ENCODE measurements at places on chromosomes 2 and 18.

- DNase-seq = no peak
Observed at GRCh38 chr2:226207671-226208070, 591.9 kb downstream of the IRS1 start.

DNA sequence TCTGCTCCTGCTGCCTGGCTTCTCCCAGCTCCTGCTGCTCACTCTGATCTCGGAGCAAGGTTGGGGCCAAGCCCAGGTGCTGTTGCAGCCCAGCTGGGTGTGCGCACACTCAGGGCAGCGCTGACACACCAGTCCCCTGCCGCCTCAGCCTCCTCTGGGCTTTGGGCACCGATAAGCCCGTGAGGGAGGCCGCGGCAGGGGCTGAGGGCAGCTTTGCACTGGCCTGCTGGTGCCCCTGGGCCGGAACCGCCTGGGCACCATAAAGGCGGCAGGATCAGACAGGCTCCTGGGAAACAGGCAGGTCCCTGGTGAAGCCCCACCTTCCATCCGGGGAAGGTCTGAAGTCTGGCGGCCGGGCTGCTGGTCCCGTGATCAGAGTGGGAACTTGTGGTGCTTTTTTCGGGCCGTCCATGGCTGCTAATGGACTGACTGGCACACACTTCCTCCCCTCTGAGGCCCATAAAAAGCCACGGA is 14.1 kb upstream of the EML6 start:
- DNase-seq = no peak

DNA sequence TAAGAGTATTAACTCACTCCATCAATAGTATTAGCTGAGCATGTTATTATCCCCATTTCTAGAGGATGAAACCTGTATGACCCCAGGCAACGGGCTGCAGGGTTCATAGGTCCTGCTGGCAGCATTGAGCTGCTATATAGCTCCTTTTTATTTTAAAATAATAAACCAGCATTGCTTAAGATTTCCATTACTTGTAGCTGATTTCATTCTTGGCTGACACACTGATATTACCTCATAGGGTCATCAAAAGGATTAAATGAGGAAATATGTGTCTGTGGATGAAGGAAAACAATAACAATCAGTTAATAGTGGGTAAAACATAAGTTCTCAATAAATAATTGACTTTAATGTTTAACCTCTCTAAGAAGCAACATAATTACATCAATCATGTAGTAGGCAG is 48.3 kb upstream of the NRP2 start:
- DNase-seq = no peak

GRCh38 chr18:44789710-44790109 is 109.0 kb downstream of the SETBP1 start:
- no peak for DNase-seq

- no peak for DNase-seq
Observed at GRCh38 chr18:77486985-77487384, 237.3 kb downstream of the GALR1 start.

DNA sequence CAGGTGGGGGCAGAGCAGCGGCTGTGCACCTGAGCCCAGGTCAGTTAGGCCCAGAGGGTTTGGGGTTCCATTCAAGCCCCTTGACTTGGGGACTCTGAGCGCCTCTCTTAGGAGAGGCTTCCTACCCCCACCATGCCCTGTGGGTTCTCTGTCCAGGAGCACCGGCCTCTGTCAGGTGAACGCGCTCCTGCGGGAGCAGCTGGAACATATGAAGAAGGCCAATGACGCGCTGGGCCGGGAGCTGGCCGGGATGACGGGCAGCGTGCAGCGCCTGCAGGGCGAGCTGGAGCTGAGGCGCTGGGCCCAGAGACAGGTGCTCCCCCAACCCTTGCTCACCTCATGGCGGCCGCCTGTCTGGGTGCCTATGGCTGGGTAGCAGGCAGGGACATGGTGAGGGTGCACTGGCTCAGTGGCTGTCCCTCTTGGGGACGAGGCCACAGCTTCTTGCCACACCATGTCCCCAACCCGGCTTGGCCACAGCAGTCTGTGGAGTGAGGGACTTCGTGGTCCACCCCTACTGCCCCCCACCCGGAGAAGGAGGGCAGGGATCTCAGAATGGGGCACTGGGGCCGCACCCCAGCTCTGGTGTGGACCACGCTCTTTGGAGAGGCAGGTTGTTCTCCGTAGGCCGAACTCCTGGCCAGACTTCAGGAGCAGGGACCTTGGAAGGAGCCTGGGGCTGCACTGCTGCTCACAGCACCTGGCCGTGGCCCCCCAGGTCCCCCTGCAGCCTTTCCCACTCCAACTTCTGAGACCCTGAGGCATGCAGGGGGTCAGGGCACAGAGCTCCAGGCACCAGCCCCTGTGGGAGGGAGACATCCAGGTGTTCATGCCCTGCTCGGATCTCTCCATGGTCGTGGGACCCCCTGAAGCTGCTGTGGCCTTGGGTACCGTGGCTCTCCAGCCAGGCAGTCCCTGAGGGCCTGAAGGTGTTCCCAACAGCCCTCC is 19.7 kb downstream of the CROCC2 start:
- DNase-seq = no peak

DNA sequence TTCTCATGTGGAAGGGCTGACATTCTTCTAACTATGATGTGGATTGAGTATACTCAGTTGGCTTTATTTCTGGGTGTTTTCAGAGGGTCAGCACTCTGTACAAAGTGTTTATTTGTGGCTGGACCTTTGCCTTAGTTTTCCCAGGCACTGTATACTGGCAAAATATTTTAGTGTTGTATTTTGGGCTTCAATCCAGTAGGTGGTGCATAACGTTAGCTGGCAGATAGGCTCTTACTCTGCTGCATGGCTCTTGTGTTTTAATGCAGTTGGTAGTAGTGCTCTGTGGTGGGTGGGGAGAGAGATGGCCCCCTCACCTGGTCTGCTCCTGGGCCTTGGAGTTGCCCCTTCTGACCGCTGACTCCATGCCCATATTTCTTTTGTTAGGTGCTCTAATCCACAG is 75.6 kb upstream of the REG3A start:
- no peak for DNase-seq

GRCh38 chr18:46297621-46298020 is 193.4 kb downstream of the HAUS1 start:
- no peak for DNase-seq

DNA sequence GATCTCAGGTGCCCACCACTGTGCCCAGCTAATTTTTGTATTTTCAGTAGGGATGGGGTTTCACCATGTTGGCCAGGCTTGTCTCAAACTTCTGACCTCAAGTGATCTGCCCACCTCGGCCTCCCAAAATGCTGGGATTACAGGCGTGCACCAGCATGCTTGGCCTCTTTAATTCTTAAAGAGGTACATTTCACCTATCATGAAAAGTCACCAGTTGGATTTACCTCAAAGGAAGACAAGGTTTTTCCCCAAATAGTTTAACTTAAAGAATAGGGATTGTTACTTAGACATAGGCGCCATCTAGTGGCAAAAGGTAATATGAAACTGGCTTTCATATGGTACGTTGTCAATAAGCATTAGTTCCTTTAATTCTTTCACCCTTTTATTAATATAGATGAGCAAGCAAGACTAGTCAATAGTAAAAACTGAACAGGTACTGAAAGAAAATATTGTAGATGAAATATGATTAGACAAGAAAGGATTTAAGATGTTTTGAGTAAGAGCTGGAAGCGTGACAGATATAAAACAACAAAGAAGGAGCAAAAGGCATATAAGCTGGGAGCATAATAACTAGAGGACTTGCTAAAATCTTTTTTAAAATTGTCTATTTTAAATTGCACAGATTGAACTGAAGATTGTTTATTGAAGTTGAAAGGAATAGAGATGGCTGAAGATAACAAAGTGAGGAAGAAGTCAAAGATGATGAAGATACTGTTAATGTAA is 35.0 kb upstream of the PSMD14 start:
- DNase-seq = peak; percentile 32

DNA sequence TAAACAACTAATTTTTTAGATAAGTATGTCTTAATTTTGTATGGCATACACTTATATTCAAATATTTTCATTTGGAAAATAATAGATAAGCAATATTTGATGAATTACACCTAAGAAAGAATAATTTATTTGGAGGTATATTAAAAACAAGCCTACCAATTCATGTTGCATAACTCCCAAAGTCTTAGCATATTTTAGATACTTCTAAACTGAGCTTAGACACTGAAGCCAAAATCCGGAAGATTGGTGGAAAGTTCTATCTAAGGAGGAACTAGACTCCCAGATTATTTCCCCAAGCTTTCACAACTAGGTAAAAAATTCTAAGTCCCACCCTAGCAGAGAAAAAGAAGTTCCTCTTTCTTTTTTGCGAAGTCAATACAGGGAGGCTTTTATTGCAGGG is 221.0 kb upstream of the MMADHC start:
- DNase-seq = no peak

GRCh38 chr18:56593906-56594305 is 44.5 kb downstream of the TXNL1 start:
- DNase-seq = no peak

- peak; percentile 55 for DNase-seq
Observed at GRCh38 chr2:31319406-31320175, 85.6 kb downstream of the EHD3 start.

GRCh38 chr2:219539926-219540678 is 3.5 kb downstream of the CHPF start:
- DNase-seq = no peak

GRCh38 chr2:168510125-168510756 is 54.2 kb downstream of the CERS6 start:
- no peak for DNase-seq

DNA sequence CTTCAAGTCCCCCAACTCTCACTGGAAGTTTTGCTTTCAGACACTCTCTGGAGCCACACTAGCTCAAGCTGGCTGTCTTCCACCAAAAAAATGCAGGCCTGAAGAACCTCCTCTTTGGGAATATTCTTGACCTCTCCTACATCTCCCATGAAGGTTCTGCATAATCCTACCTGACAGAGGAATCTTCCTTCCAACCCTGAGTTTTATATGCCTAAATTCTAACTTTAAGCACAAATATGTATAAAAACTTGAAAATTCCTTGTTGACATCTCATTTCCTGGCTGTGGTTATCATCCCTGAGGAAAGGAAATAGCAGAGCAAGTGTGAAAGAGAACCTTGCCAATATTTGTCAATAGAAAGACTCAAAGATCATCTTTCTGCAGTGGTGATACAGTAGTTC is 249.0 kb downstream of the LPIN1 start:
- no peak for DNase-seq

GRCh38 chr2:232363784-232364615 is 14.6 kb upstream of the ALPP start:
- DNase-seq = peak; percentile 13

- no peak for DNase-seq
Observed at GRCh38 chr18:65057439-65058083, 693.3 kb upstream of the CDH7 start.

- DNase-seq = no peak
Observed at GRCh38 chr2:188449971-188450370, 158.3 kb downstream of the GULP1 start.

DNA sequence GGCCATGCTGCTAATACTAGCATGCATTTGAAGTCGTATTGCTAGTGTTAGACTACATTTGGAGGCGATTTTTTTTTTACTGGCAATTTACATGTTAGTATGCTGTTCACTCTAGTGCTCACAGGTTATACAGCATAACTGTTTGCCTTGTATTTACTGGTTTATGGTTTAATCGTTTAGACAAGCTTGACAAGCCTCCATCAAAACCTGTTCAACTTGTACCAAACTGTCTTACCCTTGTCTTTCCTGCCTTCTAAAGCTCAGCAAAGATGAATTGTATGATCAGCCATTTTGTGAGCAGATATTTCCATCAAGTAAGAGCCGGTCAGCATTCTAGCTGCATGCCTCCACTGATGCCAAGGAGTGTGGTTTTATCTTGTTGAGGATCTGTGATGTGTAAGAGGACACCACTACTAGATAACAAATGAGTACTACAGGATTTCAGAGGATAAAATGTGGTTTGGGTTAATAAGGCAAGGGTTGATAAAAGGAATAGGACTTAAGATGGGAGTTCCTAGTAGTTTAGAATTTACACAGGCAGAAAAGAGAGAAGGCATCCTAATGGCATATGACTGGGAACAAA is 68.4 kb upstream of the ITM2C start:
- DNase-seq = peak; percentile 79

GRCh38 chr2:158312981-158313380 is 143.6 kb downstream of the CCDC148 start:
- DNase-seq = no peak

GRCh38 chr2:102418421-102418961 is 4.5 kb upstream of the IL18RAP start:
- no peak for DNase-seq

- no peak for DNase-seq
Observed at GRCh38 chr2:130813722-130814121, 23.0 kb upstream of the ARHGEF4 start.

- no peak for DNase-seq
Observed at GRCh38 chr2:2234398-2235195, 96.5 kb downstream of the MYT1L start.

DNA sequence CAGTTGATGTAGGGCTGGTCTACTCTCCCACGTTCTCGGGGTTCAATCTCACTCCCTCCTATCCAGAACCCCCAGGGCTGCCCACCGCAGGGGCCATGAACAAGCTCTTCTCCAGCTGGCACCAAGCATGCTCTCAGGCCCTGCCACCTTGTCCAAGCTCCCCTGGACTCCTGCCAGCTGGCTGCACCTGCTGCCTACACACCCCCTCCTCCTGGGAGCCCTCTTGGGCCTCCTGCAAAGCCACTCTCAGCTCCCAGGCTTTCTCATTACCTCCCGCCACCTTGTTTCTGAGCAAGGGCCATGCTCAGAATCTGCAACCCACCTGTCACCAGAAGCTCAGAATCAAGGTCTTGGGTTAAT is 56.0 kb downstream of the HDAC4 start:
- DNase-seq = no peak

GRCh38 chr18:48348739-48349138 is 60.4 kb downstream of the ZBTB7C start:
- no peak for DNase-seq

- no peak for DNase-seq
Observed at GRCh38 chr18:79987566-79987965, 797 bp downstream of the TXNL4A start.

DNA sequence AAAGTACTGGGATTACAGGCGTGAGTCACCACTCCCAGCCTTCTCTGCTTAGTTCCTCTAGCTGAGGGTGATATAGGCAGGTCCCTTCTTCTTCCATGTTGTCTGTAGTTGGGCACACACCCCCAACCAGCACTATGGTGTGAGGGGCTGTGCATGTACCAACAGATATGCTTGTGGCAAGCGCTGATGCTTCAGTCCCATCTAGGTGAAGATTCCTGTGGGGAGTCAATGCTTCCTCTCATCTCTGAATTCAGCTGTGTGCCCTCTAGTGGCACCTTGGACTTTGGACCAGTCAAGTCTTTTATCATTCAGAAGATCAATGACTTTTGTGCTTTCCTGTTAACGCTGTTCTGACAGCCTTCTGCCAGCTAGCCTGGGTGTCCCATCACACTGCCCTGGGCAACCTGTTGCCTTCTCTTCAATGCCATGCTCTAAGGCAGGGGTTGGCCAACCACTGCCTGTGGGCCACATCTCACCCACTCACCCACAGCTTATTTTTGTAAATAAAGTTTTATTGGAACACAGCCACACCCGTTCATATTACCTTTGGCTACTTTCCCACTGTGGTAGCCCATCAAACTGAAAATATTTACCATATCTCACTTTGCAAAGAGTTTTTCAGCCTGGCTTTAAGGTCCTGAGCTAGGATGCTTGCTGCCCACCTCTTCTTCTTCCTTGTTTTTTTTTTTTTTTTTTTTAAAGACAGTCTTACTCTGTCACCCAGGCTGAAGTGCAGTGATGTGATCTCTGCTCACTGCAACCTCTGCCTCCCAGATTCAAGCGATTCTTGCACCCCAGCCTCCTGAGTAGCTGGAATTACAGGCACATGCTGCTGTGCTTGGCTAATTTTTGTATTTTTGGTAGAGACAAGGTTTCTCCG is 51.0 kb downstream of the NPAS2 start:
- DNase-seq = no peak
